ENCODE measurements at places on chromosomes 4 and X. TPM values are rescaled to one million over a fixed set of nuclear protein-coding genes. Genes with fewer than 3 reads are reported as not detected.

- DNase-seq = no peak
Measured at GRCh38 chr4:84177831-84178542, 321.1 kb downstream of the NKX6-1 start.

GRCh38 chr4:7943211-7943610 is 3.5 kb upstream of the AFAP1 start:
- DNase-seq = no peak

- DNase-seq = no peak
Measured at GRCh38 chr4:17301266-17301665, 210.6 kb downstream of the QDPR start.

The UGT2B10 gene
- not detected for total RNA-seq

The ITGB1BP2 gene
- 88.6 TPM for total RNA-seq

GRCh38 chr4:3860061-3860912 is 94.1 kb downstream of the ADRA2C start:
- no peak for DNase-seq

The PNMA5 gene
- not detected for total RNA-seq

- no peak for DNase-seq
Measured at GRCh38 chrX:24542756-24543155, 77.7 kb downstream of the PDK3 start.

DNA sequence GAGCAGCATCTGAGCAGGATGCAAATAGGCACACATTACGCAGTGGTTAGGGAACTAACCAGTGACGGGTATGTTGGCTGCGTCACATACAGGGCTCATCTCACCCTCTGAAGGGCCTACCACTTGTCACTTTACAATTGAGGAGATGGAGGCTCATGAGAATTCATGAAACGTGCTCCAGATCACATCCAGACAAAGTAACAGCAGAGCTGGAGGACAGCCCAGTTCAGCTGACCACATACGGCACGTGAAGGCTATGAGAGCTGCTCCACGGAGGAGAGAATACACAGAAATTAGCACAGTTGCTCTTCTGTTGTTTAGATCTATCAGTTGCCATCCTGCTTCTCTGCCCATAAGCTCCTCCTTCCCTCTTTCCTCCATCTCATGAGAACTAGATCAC is 78.4 kb downstream of the FAM9B start:
- DNase-seq = no peak

GRCh38 chrX:18290200-18290599 is 64.3 kb downstream of the SCML2 start:
- DNase-seq = no peak

The PROM1 gene
- total RNA-seq = 3.2 TPM

DNA sequence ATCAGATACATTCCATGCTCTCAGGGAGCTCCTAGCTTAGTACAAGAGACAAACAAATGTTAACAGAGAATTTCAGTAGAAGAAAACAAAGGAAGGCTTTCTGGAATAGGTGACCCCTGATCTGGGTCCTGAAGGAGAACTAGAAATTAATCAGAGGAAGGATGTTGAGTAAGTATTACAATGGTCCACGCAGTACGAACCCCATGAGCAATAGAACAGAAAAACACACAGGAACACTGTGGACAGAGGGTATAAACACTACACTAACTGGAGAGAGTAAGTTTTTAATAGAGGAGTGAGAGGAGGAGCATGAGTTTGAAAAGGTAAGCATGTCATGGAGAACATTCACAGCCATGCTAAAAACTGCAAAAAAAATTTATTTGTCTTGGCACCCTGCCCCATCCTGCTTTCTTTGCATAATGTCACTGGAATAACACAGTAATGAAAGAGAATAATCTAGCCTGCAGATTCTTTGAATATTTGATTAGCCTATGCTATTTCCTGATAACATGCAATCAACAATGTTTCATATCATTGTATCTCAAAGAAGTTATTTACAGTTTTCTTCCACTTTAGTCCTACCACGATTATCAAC is 140.3 kb upstream of the ZXDB start:
- no peak for DNase-seq

DNA sequence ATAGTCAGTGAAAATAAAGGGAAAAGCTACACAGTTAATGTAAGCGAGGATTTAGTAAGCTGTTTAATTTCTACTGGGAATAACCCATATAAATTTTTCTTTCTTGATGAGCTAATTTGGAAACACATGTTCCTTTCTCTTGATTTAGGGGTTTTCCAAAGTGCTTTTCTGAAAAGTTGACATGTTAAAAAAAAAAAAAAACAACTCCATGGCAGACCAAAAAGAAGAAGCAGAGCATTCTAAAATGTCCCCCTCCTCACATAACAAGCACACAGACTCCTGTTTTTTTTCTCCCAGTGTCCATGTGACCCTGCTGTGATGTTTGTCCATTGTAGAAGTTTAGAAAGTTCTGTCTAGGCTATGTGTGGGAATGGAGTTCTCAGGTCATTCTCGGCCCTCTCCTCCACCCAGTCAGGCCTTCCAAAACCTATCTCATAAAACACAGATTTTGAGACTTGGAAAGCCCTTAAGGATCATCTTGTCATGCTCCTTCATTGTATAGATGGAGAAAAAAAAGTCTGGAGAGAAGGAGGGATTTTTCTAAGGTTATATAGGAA is 792 bp downstream of the CLIC2 start:
- DNase-seq = no peak
